ENCODE measurements at places on chromosomes 5 and 9.

DNA sequence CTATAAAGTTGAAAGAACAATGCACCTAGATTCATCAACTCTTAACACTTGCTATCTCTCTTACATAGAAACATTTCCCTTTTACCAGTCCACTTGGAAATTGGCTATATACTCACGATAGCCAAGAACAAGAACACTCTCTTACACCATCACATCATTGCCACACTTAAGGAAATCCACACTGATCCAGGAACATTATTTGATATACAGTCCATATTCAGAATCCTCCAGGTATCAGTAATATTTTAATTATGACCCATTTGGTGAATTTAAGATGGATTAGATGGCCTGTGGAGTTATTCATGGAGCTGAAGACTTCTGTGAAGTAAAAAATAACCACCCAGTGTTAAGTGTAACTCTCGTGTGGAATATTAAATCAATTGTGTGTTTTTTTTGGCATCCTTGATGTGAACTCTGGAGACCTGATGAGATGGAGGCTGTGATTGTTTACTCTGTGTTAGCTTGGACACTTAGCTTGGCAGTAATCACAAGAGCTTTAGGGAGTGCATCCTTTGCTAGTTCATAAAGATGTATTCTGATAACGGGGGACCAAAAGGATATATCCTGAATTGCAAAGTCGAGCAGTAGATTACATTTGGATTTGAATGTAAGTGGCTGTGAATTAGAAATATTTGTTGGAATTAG is 52.0 kb upstream of the ABL1 start:
- DNase-seq = no peak

GRCh38 chr9:114107286-114108001 is 8.4 kb upstream of the KIF12 start:
- DNase-seq = no peak

- DNase-seq = no peak
Observed at GRCh38 chr5:6674886-6675285, 38.3 kb upstream of the TENT4A start.

DNA sequence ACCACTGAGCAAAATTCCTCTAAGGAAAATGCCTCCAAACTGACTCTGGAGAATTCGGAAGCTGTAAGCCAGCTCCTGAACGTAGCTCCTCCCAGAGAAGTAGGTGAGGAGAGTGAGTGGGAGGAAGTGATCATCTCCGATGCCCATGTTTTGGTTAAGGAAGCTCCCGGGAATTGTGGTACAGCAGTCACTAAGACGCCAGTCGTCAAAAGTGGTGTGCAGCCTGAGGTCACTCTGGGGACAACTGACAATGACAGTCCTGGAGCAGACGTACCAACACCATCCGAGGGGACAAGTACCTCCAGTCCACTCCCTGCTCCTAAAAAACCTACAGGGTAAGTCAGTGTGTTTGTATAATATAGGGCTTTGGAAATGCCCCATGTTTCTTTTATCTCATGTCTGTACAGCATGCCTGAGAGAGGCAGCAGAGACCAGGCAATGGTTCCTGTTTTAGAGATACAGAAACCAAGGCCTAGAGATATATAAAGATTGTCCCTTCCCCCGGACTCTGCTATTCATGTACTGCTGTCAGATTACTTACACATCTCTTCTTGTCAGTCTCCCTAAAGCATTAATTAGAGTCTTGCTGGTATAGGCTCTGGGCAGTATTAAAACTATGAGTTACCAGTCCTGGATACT is 23.9 kb downstream of the HMGXB3 start:
- no peak for DNase-seq

GRCh38 chr5:56812110-56812509 is 3.2 kb upstream of the MAP3K1 start:
- DNase-seq = peak; percentile 15

DNA sequence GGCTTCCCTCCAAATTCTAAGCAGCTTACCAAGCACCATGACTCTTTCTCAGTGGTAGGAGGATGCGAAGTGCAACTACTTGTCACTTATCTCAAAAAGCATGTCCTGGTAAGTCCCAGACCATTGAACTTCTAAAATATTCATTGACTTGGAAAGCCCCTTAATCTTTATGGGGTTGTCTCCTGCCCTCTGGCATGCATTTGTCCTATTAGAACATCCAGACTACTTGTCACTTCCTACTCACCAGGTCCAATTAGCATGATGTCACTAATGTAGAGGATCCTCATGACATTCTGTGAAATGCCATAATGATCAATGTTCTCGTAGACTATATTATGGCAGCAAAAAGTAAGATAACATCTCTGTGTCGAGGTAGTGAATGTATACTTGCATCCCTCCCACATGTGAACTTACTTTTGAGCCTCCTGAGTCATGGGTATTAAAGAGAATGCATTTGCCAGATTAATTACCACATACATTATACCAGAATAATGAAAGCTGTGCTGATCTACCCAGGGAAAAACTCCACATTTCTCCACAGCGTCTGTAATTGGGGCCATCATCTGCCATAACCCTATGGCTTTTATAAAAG is 63.5 kb upstream of the RAD23B start:
- DNase-seq = no peak

DNA sequence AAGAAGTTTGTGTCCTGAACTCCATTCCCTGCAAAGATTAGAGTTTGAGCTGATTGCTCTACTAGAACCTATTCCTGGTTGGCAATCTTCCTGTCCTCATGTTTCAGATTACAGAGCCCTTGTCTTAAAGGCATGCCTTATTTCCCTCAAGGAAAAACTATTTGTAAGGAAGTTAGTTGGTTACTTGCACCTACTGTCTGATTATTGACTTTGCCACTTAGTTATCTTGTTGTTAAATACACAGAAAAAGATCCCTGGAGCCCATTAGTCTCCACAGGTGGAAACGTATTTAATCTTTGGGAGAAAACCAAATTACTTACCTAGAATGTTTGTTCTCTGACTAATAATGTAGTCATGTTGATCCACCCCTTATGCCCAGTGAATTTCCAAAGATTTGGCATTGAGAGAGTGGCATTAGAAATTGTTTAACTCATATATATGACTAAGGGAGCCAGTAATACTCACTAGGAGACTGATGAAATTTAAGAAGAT is 132.3 kb upstream of the ELL2 start:
- DNase-seq = no peak

DNA sequence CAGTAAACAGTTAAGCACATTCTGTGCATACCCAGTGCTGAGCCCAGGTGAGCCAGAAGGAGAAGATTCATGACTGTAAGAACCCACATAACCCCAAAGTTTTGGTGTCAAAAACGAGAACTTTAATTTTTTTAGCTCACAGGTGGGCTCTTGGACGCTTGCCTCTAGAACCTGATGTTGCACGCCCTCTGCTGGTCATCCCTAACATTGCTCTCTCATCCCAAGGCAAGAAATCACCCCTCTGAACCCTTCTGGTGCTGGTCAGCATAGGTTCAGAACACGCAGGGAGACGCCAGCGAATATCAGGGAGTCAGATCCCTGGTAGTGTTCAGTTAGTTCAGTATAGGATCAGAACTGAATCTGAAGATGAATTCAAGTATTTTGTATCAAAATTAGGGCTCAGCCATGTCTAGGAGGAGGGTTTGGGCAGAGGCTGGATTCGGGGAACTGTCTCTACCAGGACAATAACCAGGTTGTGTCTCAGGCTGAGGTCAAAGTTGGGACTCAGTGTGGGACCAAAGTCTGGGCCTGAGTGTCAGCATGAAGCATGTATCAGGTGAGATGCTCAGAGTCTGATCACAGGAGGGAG is 4.1 kb upstream of the DNAJB5 start:
- DNase-seq = no peak
